ENCODE measurements at places on chromosomes 3 and 15.

DNA sequence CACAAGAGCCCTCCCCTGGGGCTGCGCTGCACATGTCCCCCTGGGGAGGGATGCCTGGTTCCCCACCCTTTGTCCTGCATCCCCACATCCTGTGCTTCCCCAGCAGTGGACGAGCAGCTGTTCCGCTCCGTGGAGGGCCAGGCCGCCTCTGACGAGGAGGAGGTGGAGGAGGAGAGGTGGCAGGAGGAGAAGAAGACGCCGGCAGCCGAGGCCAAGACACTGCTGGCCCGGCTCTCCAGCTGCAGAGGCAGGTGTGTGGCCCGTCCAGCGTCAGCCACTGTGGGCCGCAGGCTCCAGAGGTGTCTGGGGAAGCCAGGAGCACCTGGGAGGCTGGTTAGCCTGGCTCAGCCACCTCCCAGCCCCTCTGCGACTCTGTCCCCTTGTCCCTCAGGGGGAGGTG lies 27.9 kb upstream of the GP9 start:
- no peak for DNase-seq

DNA sequence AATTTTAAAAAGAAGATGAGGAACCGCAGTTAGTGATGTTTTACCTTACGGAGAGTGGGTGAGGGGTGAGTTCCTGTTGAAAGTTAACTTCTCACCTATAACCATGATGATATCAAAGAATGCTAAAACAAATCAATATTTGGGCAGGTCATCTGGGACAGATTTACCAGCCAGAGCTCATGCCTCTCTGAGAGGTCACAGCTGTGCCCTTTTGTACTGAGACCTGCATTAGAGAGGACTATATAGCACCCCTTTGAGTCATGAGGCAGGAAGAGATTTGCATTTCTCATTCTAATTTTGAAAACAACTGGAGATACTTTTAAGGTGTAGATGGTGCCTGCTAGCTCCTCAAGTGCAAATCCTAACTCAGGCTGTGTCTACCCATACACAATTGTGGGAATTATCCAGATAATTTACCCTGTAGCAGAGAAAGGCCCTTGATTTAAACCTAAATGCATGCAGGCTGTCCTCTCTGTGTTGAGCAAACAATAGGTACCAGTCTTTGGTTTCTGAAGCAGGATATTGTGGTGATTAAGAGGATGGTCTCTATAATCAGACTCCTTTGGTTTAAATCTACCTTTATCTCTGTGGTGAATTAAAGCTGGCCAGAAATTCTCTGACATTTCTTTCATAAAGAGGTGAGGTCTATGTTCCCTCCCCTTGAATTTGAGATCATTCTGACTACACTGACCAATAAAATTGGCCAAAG lies 5.8 kb upstream of the TM4SF4 start:
- DNase-seq: no peak

- DNase-seq: no peak
Measured at GRCh38 chr15:25847051-25847450, 16.1 kb downstream of the ATP10A start.

DNA sequence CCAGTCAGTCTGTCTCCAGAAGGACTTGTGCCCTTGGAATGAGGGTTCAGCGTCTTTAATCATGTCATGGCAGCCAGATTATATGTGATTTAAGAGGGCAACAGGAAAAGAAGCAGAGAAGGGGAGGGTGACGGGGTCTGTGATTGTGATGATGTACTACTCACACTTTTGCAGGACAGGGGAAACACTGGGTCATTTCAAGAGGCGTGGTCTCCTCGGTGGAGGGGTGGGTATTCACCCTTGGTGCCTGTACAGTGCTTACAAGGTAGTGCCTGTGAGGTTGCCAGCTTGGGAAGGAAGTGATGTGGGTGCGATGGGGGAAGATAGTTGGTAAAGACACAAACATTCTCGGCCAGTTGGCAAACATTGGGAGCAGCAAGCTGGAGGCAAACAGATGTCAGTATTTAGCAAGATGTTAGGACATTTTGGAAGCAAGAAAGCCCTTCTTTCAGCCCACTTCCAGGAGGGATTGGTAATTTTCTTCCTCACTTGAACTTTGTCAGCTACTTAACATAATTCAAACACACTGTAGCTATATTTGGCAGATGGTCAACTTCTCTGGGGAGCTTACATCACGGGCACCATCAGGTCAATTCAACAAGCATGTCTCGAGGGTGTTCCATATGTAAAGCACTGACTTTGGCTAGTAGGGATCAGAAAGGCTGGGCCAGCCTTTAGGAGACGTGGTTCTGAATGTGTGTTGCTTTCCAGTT lies 71.4 kb upstream of the ROPN1 start:
- no peak for DNase-seq

GRCh38 chr3:111047042-111047441 lies 24.6 kb upstream of the NECTIN3 start:
- DNase-seq: no peak

GRCh38 chr3:113736548-113737089 lies 9.4 kb downstream of the NAA50 start:
- DNase-seq: no peak

DNA sequence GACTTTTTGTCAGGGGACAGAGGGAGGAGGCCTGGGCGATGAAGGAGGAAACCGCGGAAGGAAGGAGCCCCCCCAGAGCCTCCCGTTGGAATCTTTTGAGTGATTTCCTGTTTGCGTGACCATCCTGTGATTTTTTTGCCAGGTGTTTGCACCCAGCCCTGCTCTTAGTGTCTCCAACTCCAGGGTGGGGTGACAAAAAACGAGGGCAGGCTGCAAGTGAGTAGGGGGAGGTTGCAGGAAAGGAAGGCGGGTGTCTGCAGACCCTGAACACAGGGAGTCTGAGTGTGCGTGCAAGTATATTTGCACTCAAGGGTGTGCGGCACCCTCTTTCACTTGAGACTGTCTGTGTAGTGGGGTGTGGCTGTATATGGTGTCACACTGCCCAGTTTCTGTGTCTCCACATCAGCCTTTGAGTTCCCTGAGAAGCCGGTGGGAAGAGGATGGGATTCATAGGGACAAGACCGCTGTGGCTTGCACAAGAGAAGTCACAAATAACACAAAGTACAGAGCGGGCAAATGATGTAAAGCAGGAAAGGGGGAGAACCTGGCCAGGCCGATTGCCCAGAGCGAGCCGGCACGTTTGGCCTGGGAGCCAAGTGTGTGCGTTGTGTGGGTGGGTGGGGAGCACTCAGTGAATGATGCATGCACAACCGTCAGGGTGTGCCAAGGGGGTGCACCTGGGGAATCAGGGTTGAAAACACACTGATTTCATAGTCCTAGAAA lies 6.6 kb downstream of the ISLR2 start:
- DNase-seq: no peak

- DNase-seq: no peak
Measured at GRCh38 chr15:57395292-57395691, 19.0 kb downstream of the CGNL1 start.

DNA sequence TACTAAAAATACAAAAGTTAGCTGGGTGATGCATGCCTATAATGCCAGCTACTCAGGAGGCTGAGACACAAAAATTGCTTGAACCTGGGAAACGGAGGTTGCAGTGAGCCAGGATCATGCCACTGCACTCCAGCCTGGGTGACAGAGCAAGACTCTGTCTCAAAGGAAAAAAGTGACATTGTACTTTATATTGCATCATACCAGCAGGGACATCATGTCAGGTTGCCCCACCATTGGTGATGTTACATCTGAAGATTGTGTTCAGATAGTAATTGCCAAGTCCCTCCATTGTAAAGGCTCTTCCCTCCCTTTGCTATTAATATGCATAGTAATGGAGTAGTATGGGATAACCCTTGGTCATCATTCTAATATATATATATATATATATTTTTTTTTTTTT lies 44.8 kb downstream of the FOXL2 start:
- DNase-seq: no peak

- no peak for DNase-seq
Measured at GRCh38 chr3:70822669-70823068, 510.2 kb upstream of the MDFIC2 start.

GRCh38 chr15:71362987-71363968 lies 248.0 kb downstream of the THSD4 start:
- DNase-seq: no peak

DNA sequence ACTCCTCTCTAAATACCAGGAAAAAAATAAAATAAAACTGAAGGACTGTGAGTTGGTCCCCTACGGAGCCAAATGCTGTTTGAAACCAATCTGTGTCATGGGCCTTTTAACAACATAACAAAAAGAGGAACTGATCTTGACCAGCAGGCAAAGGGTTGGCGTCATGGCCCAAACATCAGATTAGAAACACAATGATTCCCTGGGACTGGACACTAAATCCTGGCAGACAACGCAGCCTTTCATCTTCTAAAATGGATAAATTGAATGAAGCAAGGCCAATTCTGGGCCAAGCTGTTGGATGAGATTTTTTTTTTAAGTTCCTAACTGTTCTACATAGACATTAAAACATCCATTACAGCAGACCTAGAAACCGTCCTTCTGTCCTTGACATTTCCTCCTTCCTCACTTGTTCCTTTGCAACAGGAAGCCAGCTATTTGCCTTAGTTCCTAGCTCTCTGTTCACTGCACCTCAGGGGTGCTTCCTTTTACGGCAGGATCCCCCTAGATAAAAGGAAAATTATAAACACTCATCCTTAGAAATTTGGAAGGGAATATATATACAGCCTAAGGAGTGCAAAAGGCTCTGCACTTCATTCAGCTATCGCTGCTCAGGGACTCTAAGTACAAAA lies 21.6 kb upstream of the TAFA4 start:
- no peak for DNase-seq

GRCh38 chr3:8882642-8883041 lies 80.6 kb downstream of the RAD18 start:
- no peak for DNase-seq

DNA sequence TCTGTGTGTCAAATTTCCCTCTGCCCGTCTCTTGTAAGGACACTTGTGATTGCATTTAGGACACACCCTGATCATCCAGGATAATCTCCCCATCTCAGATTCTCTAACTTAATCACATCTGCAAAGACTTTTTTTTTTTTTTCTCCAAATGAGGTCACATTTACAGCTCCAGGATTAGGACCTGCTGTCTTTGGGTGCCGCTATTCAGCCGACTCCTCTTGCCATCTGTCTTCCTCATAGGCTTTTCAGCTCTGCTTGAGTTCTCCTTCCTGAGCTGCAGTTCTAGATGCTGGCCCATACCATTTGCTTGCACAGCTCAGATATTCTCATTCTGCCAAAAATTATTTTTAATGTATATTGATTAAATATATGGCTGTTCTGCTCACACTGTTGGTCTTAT lies 94.3 kb upstream of the TLE3 start:
- no peak for DNase-seq

- DNase-seq: no peak
Measured at GRCh38 chr15:23797747-23798446, 110.8 kb upstream of the NDN start.

DNA sequence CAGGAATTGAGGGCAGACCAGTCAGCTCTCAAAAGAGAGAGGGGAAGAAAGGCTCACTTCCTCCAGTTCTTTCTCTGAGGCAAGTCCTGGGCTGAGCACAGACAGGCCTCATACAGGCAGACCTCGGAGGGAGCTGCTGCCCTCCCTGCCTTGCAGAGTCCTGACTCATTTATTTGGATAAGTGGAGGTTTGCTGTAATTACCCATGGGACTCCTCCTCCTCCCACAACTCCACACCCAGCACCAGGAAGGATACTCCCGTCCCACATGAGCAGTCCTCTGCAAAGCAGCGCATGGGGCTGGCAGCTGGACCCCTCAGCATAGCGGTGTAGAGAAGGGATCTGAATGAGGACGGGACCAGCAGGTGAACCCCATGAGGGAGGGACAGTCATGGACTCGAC lies 13.4 kb upstream of the SCN10A start:
- no peak for DNase-seq

DNA sequence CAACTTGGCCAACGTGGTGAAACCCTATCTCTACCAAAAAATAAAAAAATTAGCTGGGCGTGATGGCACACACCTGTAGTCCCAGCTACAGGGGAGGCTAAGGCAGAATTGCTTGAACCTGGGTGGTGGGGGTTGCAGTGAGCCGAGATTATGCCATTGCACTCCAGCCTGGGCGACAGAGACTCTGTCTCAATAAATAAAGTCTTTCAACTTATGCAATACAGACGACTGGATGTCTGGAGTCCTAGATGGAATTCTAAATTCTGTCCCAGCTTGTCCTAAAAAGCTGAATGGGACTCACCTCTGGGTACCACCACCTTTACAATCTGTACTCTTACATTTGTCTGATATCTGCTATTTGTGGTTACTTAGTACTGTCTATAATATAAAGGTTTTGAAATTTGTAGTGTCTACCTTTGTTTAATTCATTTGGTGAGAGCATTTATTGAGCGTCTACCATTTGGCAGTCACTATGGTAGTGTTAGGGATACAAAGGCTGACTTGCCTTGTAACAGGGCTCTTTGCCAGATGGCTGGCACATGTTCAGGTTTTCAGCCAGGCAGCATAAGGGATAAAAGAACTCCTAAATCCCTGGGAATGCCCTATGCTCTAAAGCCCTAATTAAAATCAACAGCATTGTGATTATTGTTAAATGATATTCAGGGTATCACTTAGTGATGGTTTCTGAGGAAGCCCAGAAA lies 7.2 kb upstream of the ZNF609 start:
- DNase-seq: no peak

DNA sequence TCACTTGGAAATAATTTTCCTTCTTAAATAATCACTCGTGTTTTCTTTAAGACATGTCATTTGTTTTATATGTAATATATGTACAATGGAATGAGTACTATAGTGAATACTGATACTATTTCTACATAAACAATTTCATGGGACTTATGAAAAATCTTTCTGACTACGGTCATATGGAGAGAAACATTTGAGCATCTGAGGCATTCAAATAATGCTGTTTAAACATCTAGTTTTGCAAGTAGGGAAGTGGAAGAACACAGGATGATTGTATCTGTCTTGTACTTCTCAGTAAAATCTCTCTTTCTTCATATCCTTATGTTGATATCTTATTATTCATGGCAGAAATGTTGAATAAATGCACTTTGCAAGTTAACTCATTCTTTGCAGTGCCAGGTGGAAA lies 599.5 kb upstream of the KCNMB2 start:
- DNase-seq: no peak

GRCh38 chr3:120764206-120764605 lies 21.7 kb downstream of the GTF2E1 start:
- no peak for DNase-seq

DNA sequence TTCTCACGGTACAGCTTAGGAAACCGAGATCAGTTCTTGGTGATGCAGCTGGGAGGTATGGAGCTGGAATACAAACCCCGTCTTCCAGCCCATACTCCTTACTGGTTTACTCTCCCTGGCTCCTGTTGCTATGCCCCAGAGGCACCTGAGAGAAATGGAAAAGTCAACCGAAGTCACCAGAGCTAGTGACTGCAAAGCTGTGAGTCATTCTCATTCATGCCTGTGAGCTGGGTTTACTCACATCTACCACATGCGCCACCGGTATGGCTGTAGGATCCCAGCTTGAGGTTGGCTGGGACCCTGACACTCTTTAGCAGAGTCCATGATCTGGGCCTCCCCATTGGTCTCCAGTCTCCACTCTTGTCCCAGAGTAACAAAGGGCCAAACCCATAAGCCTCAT lies 111.5 kb upstream of the ETV5 start:
- no peak for DNase-seq

DNA sequence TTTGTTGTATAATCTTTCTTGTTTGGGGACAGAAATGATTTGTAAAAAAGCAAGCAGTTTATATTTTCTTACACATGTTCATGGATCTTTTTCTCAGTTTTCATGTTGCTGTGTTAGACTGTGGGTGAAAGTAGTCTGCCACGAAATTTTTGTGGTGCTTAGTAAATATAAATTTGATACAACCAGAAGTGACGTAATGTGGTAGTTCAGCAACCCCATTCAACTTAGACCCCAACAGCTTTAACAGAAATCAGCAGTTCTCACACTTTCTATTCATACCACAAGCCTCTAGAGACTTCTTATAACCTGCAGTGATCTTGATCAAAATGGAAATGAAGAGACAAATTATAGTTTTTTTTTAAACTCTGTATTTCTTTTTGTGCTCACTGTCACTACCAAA lies 120.2 kb upstream of the IGSF10 start:
- no peak for DNase-seq

All from NCI-H510A (cell line).